GM12864 (cell line): ENCODE measurements at places on chromosomes 5 and 9.
A peak's percentile ranks its signal among the peaks of the same experiment; 100 is the strongest.

DNA sequence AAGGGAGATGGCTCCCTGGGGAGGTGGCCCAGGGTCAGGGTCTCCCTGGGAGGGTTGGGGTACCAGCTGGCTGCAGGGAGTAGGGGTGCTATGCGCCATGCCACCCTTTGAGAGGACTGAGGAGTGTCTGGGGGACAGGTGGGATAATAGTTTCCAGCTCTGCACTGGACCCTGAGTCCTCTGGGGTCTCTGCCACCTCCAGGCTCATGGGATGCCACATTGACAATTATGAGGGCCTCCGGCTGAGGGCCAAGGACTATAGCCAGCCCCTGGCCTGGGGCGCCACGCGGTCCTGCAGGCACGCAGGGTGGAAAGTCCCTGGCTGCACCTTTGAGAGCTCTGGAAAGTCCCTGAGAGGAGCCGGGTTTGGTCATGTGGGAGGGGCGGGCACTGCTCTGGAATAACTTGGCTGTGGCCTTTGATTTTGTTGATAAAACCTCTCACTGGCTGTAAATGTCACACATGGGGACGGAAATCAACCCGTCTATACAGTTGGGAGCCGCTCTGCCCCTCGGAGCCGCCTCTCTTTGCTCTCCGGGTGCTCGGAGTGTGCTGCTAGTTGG, 16.0 kb downstream of the TRAF2 start:
- peak; percentile 69 for DNase-seq

DNA sequence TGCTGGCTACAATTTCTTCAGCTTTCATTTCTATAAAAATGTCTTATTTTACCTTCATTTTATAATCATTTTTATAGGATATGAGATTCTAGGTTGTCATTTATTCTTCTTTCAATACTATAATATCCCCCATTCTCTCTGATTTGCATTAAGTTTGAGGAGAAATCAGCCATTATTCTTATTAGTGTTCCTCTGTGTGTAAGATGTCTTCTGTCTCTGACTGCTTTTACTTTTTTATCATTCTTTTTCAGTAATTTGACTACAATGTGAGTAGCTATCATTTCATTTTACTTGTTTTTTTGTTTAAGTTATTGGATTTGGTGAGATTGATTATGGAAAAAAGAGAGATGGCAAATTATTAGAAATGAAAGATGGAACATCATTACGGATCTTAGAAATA, 13.6 kb upstream of the SREK1 start:
- no peak for DNase-seq

DNA sequence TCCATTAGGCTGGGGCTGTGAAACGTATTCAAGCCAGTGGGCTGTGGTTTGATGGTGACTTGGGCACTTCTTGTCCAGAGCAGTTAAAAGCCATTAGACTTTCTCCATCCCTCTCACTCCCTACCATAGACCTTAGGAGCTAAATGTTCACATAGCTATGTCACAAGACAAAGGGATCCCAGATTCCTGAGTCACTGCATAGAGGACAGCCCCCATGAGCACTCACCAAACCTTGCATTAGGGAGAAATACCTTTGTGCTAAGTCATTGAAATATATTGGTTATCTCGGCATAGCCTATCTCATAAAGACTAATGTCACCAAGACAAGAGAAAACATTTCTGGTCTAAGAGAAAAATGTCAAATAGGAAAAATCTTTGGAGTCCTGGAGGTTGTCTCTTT, 104.3 kb downstream of the TRPM6 start:
- DNase-seq: no peak

GRCh38 chr9:127980060-127980705, 606 bp downstream of the EEIG1 start:
- no peak for DNase-seq

DNA sequence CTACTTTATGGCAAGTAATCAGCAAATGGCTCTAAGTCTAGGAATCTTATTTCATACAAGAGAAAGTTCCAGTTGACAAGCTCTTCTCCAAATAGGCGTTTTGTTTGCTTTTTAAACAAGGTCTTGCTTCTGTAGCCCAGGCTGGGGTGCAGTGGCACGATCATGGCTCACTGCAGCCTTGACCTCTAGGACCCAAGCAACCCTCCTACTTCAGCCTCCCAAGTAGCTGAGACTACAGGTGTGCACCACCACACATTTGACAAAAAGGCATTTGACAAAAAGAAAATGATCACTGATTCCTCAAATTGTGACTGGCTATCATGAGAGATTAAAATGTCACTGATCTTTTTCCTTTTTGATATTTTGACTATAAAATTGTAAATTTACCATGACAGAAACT, 31.8 kb downstream of the NR6A1 start:
- no peak for DNase-seq

DNA sequence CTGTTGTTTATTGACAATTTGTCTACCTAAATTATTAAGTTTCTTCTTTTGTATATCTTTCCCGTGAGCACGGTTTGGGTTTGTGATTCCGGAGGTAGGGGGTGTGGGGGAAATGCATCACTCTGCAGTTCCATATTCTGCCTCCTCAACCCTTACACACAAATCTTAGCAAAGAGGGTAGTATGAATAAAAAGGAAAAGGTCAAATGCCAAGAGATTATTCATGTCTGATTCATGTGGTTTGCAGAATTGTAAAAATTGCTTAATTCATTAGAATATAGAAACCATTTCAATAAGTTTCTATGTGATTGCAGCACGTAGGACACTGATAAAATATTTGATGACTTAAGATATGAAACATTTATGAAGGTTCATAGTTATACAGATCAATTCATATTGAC, 601.9 kb downstream of the SEMA5A start:
- DNase-seq: no peak

DNA sequence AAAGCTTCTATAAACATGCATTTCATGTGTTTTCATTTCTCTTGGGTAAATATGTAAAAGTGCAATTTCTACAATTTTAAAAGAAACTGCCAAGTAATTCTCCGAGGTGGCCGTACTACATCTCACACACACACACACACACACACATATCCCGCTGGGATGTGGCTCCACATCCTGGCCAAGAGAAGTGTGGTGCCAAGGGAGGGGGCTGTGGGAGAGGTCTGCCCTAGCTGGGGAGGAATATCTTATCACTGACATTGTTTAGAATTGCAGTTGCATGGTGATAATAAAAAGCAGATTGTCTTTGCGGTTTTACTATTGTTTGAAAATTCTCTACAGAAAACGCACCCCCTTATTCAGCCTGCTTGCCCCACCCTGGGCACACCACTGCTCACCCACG, 558.4 kb downstream of the BNC2 start:
- no peak for DNase-seq

DNA sequence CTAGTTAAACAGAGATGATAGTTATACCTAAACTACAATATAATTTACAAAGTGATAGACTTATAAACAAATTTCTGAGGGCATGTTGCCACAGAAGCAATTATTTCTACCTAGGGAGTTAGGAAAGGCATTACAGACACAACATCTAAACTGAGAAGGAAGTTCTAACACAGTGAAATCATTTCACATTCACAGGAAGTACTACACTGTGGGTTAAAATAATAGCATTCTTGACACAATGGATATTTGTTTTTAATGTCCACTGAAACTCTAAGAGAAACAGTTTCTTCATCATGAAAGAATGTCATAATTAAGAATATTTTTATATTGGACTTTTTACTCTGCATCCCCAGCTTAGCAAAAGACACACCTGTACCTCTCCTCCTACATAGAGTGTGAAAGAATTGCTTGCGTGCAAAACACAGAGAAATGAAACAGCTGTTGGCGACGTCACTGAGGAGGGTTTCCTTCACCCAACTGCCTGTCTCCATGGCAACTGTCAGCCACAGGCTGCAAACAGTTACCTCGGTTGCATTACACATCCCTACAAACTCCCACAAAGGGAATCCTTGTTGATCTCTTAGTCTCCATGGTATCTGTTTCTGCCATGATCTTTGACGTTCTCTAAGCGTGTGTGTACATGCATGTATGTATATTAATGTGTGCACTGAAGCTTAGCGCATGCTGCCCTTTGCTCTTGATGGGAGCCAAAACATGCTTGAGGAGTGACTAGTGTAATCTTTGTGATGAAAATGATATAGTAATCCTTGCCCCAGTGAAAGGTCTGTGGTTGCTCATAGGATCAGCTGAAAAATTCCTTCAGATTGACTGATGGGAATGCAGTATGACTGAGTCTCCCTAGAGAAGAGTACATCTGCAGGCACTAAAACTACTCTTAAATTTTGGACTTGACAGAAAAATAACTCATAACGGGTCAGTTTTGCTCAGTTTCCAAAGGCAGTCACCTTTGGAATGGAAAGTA, 168.5 kb downstream of the ACTL7B start:
- DNase-seq: no peak

DNA sequence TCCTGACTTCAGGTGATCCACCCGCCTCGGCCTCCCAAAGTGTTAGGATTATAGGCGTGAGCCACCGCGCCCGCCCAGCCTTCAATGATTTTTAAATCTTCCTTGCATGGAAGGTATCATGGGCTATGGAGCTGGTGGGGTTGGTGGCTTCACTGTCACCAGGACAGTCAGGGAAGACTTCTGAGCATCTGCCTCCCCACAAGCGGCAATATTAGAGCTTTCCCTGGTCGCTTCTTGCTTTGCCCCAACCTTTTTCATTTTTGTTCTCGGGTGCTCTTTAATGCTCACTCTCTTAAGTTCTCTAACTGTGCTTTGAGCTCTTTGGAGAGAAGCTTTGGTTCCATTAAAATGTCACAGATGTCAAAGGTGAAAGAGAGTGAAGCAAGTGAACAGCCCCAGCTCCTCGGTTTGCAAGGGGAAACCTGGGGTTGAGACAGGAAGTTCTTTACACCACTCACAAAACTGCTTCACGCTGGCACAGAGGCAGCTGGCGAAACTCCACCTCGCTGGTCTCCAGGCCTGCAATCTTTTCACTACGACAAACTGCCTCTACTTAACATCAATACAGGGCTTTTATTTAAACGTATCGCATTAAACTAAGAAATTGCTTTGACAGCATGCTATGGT, 142.5 kb upstream of the RETREG1 start:
- no peak for DNase-seq

- no peak for DNase-seq
Observed at GRCh38 chr9:70411930-70412831, 2.3 kb downstream of the KLF9 start.

DNA sequence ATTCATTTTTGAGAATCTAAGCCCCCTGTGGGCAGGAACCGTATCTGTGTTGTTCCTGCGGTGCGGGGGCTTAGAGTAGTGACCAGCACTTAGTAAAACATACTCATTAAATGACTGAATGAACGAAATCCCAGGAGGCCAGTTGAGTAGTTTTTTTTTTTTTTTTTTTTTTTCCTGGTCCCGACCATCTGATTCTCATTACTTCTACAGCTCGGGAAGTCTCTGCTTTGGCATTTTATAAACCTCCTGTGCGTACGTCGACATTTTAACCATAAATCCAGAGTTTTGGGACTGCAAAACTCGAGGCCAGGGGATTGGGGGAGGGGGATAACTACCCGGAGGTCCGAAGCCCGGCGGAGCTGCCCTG, 31.5 kb upstream of the SPRY4 start:
- no peak for DNase-seq

DNA sequence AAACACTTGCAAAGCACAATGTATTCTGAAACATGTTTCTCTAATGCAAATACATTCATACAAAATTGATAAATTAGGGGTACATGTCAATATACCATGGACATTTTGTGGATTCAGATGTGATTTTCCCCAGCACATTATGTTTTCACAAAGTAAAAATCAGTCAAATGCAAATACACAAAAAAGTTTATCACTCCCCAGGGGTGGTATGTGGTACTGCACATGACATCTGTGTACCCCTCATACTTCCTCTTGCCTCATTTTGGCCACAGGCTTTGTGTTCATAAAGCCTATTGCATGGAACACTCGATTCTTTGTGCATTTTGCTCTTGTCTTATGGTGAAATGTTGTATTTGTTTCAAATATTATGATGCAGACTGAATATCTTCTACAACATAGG, 116.8 kb upstream of the PDE4D start:
- no peak for DNase-seq
